ENCODE measurements at places on chromosomes 7 and 10.

- no peak for DNase-seq
Measured at GRCh38 chr7:113071465-113071864, 15.2 kb downstream of the GPR85 start.

GRCh38 chr10:98307916-98308541 is 40.0 kb upstream of the LOXL4 start:
- no peak for DNase-seq

GRCh38 chr10:3406556-3406955 is 234.0 kb upstream of the PITRM1 start:
- DNase-seq, result no peak

DNA sequence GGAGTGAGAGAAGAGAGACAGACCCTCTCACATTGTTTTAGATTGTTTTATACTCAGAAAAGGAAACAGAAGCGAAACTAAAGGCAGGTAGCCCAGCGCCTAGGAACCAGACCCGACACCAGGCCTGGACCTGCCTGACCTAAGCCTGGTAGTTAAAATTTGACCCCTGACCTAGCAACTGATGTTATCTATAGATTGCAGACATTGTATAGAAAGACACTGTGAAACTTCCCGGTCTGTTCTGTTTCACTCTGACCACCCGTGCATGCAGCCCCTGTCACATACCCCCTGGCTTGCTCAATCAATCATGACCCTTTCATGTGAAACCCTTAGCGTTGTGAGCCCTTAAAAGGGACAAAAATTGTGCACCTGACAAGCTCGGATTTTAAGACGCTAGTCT is 31.6 kb downstream of the VIPR2 start:
- DNase-seq, result no peak

GRCh38 chr7:157652954-157653826 is 316.4 kb downstream of the DNAJB6 start:
- no peak for DNase-seq

DNA sequence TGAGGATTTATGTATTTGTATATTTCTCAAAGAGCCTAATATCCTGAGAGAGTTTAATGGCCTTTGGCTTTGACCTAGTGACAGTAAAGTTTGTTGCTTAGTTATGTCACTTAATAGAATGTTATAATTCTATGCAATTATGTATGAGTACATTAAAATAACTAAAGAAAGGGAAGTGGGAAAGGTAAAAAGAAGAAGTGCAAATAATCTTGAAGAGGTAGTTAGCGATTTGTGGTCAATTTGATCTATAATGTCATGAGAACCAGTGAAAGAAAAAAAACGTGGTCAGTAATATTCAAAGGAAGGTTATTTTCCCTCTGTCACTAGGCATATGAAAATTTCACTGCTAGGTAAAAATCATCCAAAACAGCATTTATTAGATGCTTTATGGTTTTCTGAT is 143.4 kb upstream of the LSM8 start:
- no peak for DNase-seq

All from gastrocnemius medialis (tissue), 4 donors.